Stimulated activated CD4-positive, alpha-beta T cell treated with anti-CD3 and anti-CD28 coated beads, TNF-alpha, amount 100 ng/mL, for 48 hours (primary cell): ENCODE measurements at places on chromosomes 3 and 15.

DNA sequence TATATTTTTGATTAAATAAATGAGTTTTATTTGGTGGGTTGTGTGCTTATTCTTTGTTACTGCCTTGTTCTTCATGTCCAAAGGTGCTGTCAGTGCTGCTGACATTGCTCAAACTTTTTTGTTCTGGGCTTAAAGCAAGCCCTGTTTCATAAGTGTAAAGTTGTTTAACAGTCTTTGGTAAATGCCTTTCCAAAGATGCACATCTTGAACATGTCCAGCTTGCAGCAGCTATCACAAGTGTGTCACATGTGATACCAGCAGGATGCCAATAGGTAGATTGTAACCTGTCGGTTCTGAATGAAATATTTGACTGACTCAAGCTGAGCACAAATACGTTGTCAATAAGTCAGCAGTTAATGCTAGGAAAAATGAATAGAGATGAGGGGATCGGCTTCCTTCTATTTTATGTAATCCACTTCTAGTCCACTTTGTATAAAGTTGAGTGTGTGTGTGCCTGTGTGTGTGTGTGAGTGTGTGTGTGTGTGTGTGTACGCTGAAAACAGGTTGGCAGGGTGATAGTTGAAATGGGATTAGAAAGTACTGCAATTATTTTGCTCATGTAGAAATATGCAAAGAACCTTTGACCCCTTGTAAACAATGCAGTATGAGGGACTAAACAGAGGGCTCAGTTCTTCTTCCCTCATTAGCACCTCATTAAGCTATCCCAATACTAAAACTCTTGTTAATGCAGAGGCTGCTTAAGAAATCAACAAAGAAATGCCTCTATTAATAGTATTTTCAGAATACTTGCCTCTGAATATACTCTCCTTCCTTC lies 986.5 kb downstream of the TUSC7 start:
- no peak for DNase-seq

GRCh38 chr3:114432310-114432709 lies 138.5 kb downstream of the TIGIT start:
- DNase-seq: no peak

DNA sequence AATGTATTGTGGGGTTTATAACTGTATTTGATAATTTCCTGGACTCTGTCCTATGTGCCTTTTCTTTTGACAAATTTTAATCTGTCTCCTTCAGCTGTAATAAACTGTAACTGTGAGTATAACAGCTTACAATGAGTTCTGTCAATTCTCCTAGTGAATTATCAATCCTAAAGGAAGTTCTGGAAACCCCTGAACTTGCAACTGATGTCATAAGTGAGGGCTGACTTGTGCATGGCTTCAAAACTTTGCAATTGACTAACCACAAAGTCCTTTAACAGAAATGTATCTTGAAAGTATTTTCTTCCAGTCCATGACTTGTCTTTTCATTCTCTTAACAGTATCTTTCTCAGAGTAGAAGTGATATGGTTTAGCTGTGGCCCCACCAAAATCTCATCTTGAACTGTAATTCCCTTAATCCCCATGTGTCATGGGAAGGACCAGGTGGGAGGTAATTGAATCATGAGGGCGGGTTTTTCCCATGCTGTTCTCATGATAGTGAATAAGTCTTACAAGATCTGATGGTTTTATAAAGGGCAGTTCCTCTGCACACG lies 108.3 kb downstream of the TFDP2 start:
- DNase-seq: no peak

- DNase-seq: no peak
Observed at GRCh38 chr15:44573386-44573785, 36.4 kb downstream of the EIF3J start.

GRCh38 chr15:63968122-63968524 lies 78.2 kb downstream of the DAPK2 start:
- DNase-seq: no peak

GRCh38 chr3:174862101-174862500 lies 3.0 kb downstream of the NAALADL2 start:
- DNase-seq: no peak

GRCh38 chr3:33023176-33024136 lies 72.0 kb downstream of the CCR4 start:
- no peak for DNase-seq

DNA sequence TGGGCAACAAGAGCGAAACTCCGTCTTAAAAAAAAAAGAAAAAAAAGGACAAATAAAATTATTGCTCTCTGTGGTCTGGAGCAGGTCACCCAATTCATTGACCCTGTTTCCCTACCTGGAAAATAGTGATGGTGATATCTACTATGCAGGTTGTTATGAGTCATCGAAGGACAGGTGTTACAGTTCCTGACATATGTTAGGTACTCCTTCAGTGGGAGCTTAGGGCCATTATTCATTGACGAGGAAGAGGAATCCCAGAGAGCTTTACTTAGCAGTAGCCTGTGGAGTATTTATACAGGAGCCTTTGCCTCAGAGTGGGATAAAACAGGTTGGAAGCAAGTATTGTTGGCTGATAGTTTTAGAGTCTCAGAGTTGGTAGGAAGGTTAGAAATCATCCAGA lies 74.5 kb downstream of the SLC7A14 start:
- DNase-seq: no peak

- DNase-seq: no peak
Observed at GRCh38 chr3:181565416-181565815, 146.3 kb upstream of the SOX2 start.

DNA sequence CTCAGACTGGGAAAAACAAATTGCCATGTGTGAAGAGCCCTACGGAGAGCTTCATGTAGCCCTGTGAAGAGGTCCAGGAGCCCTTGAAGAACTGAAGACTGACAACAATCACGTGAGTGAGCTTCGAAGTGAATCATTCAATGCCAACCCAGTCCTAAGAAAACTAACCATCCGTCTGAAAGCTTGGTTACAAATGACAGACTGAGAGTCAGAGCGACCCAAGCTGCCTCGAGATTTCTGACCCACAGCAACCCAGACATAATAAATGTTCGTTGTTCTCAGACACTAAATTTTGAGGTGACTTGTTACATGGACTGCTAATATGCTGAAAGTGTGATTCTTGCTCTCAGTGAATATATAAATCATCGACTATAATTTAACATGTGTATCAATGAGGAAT lies 987.2 kb upstream of the ROBO1 start:
- no peak for DNase-seq

DNA sequence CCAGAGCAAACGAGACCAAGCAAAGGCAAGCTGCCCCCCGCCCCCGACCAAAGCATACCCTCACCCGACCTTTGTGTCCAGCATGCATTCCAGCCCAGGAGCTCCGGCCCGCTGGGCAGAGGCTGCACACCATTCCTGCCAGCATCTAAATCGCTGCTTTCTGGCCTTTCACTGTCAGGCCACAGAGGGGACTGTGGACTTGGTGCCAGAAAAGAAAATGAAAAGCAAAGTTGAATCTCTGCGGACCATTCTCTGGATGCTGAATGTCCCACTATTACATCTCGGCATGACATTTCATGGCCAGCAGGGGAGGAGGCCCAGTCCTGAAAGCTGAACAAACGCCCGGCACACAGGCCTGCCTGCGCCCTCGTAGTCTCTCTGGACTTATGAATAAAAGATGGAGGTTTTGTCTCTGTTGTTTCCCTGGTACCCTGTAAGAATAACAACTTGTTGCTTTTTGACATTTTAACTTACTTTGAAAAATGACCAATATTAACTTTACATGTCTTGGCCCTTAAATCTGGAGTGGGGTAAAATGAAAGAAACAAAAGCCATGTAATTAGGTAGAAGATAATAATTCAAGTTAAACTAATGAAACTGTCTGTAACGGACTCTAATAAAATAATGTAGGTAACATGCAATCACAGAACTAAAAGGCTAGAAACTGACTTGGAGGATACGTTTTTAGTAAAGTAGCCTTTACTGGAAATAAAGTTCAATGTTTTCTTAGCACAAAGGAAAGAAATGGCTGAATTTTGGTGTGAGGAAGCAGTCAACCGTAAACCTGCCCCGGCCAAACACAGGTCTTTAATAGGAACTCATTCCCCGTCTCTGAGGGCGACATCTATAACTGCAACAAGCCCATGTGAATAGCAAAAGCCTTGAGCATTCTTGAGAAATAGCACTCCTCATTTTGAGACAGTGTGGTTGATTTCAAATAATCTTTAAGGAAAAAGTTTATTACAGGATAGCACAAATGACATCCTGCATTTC lies 12.7 kb downstream of the IL17RD start:
- no peak for DNase-seq

DNA sequence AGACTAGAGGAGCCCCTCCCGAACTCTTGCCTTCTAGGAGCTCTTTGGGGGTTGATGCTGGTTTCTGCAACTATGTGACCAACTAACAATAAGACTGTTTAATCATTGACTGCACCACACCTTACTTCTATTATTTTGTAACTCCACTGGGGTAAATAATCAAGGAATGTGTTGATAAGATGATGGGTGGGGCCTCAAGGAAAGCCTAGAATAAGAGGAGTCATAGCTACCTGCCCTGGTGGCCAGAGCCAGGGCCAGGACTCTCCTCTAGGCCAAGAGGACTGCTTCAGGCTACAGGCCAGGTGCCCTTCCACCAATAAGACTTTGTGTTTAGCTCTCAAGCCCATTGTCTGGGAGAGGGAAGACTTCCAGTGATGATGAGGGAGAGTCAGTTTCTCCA lies 41.2 kb upstream of the PIAS1 start:
- DNase-seq: no peak

DNA sequence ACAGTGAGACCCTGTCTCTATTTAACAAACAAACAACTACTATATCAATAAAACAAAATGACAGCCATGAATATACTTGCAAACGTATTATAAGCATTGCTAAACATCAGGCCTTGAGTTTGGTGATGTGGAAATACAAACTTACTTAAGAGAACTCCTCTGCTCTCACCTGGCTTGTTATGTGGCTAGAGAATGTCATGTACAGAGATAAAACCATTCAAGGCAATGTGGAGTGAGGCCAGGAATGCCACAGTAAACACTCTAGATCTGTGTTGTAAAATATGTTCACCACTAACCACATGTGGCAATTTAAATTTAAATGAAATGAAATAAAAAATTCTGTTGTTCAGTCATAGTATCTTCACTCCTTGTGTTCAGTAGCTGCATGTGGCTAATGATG lies 22.7 kb upstream of the RARB start:
- no peak for DNase-seq

DNA sequence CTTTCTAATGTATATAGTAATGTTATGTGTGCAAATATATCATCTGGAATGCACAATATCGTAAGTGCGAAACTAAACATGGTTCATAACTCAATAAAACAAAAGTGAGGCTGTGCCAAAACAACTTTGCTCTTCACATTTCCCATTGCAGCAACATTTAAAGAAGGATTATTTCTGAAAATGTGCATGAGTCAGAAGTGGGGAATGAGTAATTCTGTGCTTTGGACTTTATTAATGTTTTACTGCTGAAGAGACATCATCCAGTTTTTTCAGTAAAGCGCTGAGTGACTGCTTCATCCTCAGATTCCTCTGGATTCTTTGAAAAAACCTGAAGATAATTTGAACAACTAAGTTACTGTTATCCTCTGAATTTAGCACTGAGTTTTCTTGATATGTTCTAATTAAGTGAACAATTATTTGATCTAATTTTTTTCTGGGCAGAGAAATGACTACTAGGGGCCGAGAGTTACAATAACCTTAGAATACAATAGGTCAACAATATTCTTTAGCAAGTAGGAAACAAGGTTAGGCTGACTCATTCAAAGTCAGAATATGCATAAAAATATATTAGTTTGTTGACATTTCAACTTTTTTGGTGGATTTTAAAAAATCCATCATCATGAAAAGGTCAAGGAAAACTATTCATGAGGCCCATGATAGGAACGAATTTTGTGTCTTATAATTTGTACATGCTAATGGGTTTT lies 20.0 kb upstream of the PLCL2 start:
- DNase-seq: no peak

DNA sequence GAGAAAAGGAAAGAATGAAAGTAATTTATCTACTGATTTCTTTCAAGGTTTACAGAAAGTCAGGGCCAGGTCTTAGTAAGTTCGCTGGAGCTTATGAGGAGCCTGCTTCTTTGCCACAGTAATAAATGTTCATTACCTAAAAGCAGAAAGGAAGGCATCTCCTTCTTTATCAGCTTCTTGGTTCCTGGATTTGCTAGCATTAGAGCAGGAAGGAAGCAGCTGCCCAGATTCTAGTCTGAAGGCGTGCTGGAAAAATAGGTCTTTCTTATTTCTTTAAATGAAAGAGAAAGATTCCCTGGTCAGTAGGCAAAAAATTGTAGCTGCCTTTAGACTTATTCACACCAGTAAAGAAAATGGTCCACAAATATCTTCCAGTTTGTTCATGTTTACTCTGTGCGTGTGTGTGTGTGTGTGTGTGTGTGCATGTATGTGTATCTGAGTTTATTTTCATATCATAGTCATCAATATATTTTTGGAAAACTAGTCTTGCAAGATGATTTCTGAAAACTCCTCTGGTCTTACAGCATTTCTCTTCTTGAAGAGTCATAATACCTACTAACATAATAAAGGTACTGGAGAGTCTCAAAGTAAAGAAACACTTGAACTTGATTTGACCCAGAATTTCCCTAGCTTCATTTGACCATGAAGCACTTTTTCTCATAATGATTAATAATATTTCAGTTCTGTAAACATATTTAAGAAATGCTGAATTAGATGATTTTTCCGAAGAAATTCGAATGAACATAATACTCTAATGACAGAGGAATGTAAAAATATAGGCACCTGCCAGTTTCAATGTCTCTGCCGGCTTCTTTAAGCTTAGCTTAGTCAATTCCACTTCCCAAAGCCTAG lies 255.3 kb upstream of the ZPLD1 start:
- DNase-seq: no peak

GRCh38 chr15:99931703-99932603 lies 198.7 kb upstream of the LYSMD4 start:
- DNase-seq: no peak
